ENCODE measurements at places on chromosomes 6 and 20.

- no peak for DNase-seq
These were observed 747.8 kb downstream of the PTPRT start for GRCh38 chr20:42441864-42442331.

- no peak for DNase-seq
These were observed 16.9 kb upstream of the ELMO2 start for GRCh38 chr20:46423342-46423741.

DNA sequence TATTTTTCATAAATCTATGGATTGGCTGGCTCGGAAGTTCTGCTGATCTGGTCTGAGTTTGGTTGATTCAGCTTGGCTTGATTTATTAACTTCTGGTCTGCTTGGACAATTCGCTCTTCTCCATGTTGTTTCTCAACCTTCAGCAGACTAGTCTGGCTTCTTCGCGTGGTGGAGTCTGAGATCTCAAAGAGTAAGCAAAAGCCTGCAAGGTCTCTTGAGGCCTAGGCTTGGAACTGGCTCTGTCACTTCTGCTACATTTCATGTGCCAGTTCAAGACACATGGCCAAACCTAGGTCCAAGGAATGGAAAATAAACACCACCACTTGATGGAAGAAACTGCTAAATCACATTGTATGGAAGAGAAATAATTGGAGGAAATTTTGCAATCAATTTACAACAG lies 115.1 kb upstream of the JAG1 start:
- DNase-seq: no peak

- DNase-seq: no peak
These were observed 649.4 kb downstream of the HDGFL1 start for GRCh38 chr6:23218751-23219150.

DNA sequence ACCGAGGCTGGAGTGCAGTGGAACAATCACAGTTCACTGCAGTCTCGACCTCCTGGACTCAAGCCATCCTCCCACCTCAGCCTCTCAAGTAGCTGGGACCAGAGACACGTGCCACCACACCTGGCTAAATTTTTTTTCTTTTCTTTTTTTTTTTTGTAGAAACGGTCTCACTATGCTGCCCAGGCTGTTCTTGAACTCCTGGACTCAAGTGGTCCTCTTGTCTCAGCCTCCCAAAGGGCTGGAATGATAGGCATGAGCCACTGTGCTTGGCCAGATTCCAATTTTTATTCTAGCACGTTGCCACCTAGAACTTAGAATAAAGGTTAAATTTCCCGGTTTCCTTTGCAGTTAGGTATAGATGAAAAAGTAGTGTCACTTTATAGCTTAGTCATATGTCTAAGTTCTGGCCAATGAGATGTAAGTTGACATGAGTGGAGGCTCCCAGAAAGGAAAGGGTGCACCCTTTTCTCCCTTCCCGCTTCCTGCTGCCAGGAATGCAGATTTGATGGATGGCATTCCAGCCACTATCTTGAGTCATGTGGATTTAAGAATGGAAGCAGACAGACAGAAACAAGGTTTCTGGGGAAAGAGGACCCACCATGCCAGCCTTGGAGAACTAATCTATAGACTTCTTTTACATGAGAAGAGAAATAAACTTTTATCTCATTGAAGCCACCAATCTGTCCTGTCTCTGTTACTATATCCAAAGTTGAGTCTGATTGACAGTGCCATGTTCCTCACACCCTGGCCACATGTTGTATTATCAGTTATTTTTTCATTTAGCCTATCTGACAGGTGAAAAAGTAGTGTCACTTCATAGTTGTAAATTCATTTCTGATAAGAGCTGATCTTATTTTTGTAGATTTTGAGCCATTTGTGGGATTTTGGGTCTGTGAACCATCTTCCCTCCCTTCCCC lies 60.6 kb upstream of the NCOA3 start:
- DNase-seq: no peak

- no peak for DNase-seq
These were observed 45.6 kb downstream of the BTBD9 start for GRCh38 chr6:38593998-38594665.

DNA sequence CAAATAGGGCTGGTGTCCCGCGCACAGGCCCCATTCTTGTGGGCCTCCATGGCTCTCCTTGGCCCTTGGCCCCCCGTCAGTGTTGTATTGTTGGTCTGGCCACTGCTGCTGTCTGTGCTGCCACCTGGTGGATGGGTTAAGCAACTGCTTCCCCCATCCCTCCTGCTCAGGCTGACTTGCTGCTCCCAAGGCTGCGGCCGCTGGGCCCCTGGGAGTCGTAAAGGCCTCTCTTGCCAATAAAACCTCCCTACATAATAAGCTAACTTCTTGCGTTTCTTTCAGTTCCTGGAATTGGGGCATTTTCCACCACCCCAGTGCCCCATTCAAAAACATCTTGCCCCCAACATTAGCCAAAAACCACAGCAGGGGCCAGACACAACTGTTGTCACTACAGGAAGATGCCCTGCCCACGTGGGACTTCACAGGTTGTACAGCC lies 27.1 kb downstream of the CD83 start:
- DNase-seq: no peak

DNA sequence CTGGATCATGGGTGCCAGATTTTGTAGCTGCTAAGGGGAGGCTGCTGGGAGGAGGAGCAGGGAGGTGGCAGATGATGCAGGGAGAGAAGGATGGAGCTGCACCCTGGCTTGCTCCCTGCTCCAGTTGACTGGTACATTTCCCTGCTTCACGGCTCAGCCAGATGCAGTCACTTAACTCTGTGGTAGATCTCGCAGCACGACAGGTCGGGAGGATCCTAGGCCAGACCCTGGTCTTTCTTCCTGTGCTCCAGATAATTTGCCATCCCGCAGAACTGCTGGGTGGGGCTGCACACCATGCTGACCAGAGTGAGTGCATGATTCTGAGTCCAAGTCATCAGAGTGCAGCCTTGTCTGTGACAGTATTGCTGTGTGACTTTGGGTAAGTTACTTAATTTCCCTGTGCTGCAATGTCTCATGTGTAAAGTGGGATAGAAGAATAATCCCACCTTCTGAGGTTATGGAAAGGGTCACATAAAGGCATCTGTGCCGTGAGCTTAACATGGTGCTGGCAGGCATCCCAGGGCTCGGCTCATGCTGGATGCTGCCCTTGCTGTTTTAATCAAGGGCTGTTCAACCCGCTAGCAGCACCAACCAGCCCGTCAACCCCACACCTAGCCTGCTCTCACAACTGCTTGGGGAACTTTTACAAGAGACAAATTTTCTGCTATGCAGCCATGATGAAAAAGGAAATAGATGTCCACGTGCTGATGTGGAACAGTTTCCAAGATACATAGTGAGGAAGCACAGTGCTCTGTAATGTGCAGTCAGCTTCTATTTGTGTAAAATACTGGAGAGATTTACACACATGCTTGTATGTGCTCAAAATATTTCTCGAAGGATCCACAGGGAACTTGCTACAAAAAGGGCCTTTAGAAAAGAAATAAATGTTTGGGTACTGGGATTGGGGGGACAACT lies 257.9 kb downstream of the CDH26 start:
- DNase-seq: no peak

DNA sequence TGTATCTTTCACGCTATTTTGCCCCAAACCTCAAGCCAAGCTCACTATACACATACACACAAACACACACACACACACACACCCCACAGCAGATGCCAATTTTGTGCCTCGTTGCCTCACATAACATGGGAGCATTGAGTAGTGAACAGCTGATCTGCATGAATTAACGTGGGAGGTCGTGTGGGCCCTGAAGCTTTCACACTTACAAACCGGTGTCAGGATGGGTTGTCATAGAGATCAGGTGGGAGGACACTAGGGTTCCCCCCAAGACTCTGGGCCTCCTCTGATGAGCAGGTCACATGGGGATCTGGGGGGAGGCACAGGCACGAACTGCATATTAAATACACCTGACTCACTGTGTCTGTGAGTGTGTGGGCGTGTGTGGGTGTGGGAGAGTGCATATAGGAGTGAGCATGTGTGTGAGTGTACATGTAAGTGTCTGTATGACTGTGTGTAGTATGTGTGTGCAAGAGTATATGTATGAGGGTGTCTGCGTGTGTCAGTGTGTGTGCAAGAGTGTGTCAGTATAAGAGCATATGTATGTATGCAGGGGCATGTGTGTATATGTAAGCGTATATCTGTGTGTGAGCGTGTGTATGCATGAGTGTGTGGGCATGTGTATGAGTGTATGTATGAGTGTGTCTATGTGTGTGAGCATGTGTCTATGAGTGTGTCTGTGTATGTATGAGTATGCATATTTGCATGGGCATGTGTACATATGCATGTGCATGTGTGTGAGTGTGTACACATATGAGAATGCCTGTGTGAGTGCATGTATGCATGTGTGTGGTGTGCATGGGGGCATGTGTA lies 370.4 kb downstream of the PREX1 start:
- no peak for DNase-seq

DNA sequence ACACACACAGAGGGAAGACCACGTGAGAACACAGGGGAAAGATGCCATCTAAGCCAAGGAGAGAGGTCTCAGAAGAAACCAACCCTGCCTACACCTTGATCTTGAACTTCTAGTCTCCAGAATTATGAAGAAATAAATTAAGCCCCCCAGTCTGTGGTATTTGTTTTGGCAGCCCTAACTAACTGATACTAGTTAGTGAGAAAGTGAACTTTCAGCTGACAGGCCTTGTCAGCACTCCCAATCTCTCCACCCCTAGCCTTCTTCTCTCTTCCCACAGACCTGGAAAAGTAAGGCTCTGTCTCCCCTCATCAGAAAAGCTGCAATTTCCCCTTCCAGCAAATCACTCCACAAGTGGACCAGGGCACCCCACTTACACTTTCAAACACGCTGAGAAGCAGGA lies 108.6 kb upstream of the CDYL start:
- no peak for DNase-seq

- DNase-seq: no peak
These were observed 3.5 kb upstream of the BPI start for GRCh38 chr20:38300438-38300837.

DNA sequence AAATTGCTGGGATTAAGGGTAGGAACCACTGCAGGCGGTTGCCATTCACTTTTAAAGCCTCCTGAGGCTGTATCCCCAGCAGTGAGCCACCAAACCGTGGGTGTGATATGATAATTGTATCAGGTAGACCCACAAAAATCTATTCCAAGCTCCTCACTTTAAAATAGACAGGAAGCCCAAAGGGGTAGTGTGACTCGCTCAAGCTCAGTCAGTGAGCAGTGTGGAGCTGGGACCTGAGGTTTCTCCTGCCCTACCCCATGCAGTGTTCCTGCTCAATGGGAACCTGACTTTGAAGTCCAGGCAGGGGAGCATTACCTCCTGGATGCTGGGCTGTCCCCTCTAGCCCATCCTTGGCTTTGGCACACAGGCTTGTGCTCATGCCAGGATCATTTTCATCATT lies 14.9 kb upstream of the MAPRE1 start:
- no peak for DNase-seq

DNA sequence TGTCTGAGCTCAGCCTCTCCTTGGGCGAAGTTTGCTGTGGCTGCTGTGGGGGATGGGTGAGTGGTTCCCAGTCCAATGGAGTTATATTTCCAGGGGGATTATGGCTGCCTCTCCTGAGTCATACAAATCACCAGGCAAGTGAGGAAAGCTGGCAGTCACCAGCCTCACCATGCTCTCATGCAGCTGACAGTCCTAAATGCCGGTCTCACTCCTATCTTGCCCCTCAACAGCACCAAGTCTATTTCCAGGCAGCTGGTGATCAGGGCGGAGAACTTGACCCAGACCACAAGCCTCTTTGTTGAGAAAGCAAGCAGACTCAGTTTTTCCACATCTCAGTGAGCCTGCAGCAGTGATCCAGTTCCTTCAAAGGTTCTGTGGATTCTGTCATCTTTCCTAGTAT lies 98.9 kb downstream of the TBC1D32 start:
- DNase-seq: no peak

DNA sequence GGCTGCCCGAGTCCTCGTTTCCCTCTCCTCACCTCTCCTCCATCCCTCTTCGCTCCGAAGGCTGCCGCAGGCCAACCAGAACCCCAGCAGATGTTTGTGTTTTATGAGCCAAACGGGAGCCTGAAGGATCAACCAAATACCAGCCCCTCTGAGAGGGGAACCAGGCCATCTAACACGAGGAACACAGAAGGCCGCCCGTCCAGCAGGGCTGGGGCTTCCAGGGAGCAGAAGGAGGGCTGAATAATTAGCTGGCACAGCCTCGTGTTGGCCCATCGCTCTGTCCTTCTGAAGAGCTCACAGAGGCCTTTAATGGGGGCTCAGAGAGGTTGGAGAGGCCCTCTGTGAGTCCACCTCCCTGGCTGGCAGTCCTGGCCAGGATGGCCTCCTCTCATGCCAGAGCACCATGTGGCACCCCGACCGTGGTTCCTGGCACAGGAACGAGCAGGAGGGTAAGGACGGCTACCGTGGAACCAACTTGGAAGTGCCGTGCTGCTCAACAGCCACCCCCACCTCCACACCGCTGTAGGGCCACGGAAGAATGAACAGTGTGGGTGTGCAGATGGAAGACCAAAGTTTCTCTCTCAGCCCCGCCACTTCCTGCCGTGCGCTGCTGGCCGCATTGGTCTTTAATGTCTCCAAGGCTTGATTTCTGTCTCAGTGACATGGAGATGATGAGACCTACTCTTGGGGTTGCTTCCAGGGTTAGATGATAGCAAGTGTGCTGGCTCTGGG lies 155.2 kb downstream of the SCML4 start:
- DNase-seq: no peak

- no peak for DNase-seq
These were observed 78.0 kb upstream of the TMEM181 start for GRCh38 chr6:158481690-158482473.

- DNase-seq: no peak
These were observed 460.2 kb upstream of the BTBD3 start for GRCh38 chr20:11457488-11457887.
